ENCODE measurements at places on chromosomes 7 and 10. TPM values are rescaled to one million over a fixed set of nuclear protein-coding genes. Genes with fewer than 3 reads are reported as not detected.

Gene ACTL6B
- total RNA-seq = not detected

Gene ZRANB1
- total RNA-seq = 27.8 TPM

Gene CUEDC2
- total RNA-seq = 29.4 TPM

Gene LRRC61
- total RNA-seq = 10.7 TPM

GRCh38 chr10:31035266-31035798, 3.7 kb upstream of the ZNF438 start:
- peaks cover 12% of the 10 kb centered on the region for H3K4me1 ChIP-seq
- H3K27me3 ChIP-seq = no peaks in the 10 kb centered on the region
- no peaks in the 10 kb centered on the region for H3K36me3 ChIP-seq
- no peak for DNase-seq
- H3K27ac ChIP-seq = no peak overlapping the region

GRCh38 chr10:61448841-61449600, 4.2 kb downstream of the TMEM26 start:
- H3K27ac ChIP-seq = no peak overlapping the region
- no peak overlapping the region for H3K4me3 ChIP-seq
- peaks cover 14% of the 10 kb centered on the region for H3K27me3 ChIP-seq
- H3K36me3 ChIP-seq = no peaks in the 10 kb centered on the region

- no peak overlapping the region for H3K27ac ChIP-seq
- no peak overlapping the region for H3K4me3 ChIP-seq
- DNase-seq = no peak
- no peaks in the 10 kb centered on the region for H3K4me1 ChIP-seq
Measured at GRCh38 chr10:116768786-116769185, 26.4 kb upstream of the HSPA12A start.

DNA sequence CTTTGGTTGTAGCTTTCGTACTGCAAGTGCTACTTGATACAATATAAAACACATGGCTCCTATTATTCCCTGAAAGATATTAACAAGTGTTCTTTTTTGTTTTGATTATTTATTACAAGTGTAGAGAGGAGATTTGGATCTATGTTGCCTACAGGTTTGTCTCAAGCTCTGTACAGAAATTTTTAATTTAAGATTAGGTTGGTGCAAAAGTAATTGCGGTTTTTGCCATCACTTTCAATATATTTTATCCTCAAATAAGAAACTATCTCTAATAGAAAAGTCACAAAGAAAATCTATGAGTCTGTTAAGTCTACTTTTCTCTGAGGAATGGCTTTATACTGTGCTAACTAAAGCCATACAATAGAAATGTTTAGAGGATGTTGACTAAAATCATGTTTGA, 1086.1 kb downstream of the GRM8 start:
- H3K36me3 ChIP-seq = no peaks in the 10 kb centered on the region
- no peak overlapping the region for H3K27ac ChIP-seq
- H3K4me1 ChIP-seq = no peaks in the 10 kb centered on the region
- no peaks in the 10 kb centered on the region for H3K27me3 ChIP-seq

- no peak overlapping the region for H3K27ac ChIP-seq
- H3K4me3 ChIP-seq = no peak overlapping the region
- no peak for DNase-seq
Measured at GRCh38 chr7:80916770-80917741, 1.8 kb downstream of the SEMA3C start.

DNA sequence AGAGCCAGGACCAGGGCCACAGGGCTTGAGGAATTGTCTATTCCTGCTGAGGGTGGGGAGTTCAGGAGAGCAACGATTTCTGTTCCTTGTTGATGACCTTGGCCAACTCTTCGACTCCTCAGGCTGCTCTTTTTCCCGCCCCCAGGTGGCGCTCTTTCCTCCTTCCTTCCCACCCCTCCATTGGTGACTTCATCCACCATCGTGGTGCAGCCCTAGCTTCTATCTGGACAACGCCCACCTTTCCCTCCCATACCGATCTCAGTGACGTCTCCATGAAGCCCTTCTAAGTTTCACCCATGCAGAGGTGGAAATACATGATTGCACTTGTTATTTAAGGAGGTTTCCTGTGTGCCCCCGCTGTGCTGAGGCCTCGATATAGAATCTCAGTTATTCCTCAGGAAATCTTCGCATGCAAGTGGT, 22.1 kb upstream of the CARD11 start:
- peaks cover 52% of the 10 kb centered on the region for H3K4me1 ChIP-seq
- H3K4me3 ChIP-seq = peak overlapping the region; percentile 34
- H3K27me3 ChIP-seq = no peaks in the 10 kb centered on the region
- H3K36me3 ChIP-seq = no peaks in the 10 kb centered on the region
- H3K27ac ChIP-seq = peak overlapping the region; percentile 52

DNA sequence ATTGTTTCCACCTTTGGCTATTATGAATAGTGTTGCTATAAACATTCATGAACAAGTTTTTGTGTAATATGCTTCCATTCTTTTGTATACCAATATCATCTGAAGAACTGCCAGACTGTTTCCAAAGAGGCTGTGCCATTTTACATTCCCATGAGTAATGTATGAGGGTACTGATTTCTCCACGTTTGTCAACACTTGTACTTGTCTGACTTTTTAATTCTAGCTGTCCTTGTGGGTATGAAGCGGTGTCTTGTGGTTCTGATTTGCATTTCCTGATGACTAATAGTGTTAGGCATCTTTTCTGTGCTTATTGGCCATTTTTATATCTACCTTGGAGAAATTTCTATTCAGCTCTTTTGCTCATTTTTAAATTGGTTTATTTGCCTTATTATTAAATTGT, 52.8 kb downstream of the LSMEM1 start:
- H3K4me3 ChIP-seq = no peak overlapping the region
- no peak overlapping the region for H3K27ac ChIP-seq
- H3K27me3 ChIP-seq = peaks cover 7% of the 10 kb centered on the region
- DNase-seq = no peak
- H3K36me3 ChIP-seq = no peaks in the 10 kb centered on the region

- no peak overlapping the region for H3K27ac ChIP-seq
Measured at GRCh38 chr10:96512524-96513304, 1.0 kb downstream of the TLL2 start.

GRCh38 chr7:156625580-156625979, 15.0 kb upstream of the RNF32 start:
- H3K27me3 ChIP-seq = peaks cover 10% of the 10 kb centered on the region
- no peak overlapping the region for H3K27ac ChIP-seq
- H3K4me3 ChIP-seq = no peak overlapping the region
- no peaks in the 10 kb centered on the region for H3K36me3 ChIP-seq
- no peak for DNase-seq
- no peaks in the 10 kb centered on the region for H3K4me1 ChIP-seq

- H3K27ac ChIP-seq = no peak overlapping the region
- no peak overlapping the region for H3K4me3 ChIP-seq
- H3K4me1 ChIP-seq = peaks cover 46% of the 10 kb centered on the region
- peaks cover 6% of the 10 kb centered on the region for H3K36me3 ChIP-seq
- no peak for DNase-seq
- H3K27me3 ChIP-seq = no peaks in the 10 kb centered on the region
Measured at GRCh38 chr10:79142522-79143309, 74.0 kb downstream of the ZMIZ1 start.

DNA sequence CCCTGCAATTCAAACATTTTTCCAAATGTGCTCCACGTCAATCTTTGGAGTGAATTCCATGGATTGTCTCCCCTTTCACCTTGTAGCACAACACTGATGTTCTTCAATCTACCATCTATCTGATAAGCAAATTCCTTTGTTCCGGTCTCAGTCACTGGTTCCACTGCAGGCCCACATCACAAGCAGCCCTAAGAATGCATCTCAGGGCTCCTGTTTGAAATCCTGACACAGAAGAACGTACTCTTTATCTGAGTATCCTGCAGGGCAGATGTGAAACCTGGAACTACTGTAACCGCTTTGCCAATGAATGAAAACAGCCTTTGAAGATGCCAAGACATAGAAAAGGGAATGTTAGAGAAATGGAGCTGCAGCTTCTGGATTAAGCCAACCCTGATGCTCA, 62.9 kb upstream of the FAM133B start:
- H3K27ac ChIP-seq = no peak overlapping the region
- no peaks in the 10 kb centered on the region for H3K27me3 ChIP-seq

DNA sequence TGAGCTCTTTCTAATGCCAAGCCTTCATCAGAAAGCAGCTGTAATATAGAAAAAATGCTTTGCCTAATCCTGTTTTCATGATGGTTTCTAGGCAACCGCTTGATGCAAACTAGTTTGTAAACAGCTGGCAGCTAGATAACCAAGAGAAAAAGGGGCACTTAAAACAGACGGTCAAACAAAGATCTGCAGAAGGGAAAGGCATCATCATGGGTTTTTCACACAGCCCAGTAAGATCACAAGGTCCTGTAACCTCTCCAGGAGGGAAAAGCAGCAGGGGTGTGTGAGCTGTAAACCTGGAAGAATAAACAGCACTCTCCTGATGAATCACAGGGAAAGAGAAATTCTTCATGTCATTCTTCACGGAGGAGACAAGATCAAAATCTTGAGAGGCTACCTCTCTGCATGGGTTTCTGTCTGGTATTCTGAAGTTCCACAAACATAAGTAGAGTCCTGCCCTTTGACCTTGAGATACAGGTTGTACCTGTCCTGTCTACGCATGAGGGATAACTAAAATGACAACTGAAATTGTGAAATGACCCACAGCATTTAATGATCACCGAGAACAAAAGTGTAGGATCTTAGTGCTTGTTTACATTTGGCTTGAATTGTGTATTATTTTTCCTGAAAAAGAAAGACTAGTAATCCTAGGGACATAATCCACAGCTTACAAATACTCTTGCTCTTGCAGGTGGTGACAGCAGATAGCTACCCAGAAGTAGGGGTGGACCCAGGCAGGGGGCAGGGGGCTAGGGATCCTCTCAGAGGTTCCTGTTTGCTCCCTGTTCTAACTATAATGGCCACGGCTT, 48.0 kb downstream of the CREB3L2 start:
- no peaks in the 10 kb centered on the region for H3K4me1 ChIP-seq
- H3K36me3 ChIP-seq = no peaks in the 10 kb centered on the region
- DNase-seq = no peak
- no peak overlapping the region for H3K4me3 ChIP-seq
- no peaks in the 10 kb centered on the region for H3K27me3 ChIP-seq
- H3K27ac ChIP-seq = no peak overlapping the region

GRCh38 chr7:51455513-51455912, 138.9 kb upstream of the COBL start:
- no peak overlapping the region for H3K4me3 ChIP-seq
- no peak overlapping the region for H3K27ac ChIP-seq
- DNase-seq = no peak
- H3K27me3 ChIP-seq = no peaks in the 10 kb centered on the region
- H3K4me1 ChIP-seq = no peaks in the 10 kb centered on the region

- DNase-seq = no peak
- no peaks in the 10 kb centered on the region for H3K36me3 ChIP-seq
- H3K4me1 ChIP-seq = no peaks in the 10 kb centered on the region
- no peaks in the 10 kb centered on the region for H3K27me3 ChIP-seq
- no peak overlapping the region for H3K4me3 ChIP-seq
Measured at GRCh38 chr7:46939558-46939957, 642.4 kb downstream of the TNS3 start.
